ENCODE measurements at places on chromosomes 3 and 15. TPM values are rescaled to one million over a fixed set of nuclear protein-coding genes. Genes with fewer than 3 reads are reported as not detected.

- DNase-seq, result no peak
- H3K27ac ChIP-seq, result no peak overlapping the region
- no peaks in the 10 kb centered on the region for H3K27me3 ChIP-seq
- no peak overlapping the region for H3K4me3 ChIP-seq
- H3K36me3 ChIP-seq, result no peaks in the 10 kb centered on the region
Observed at GRCh38 chr3:133295944-133296917, 103.6 kb upstream of the BFSP2 start.

DNA sequence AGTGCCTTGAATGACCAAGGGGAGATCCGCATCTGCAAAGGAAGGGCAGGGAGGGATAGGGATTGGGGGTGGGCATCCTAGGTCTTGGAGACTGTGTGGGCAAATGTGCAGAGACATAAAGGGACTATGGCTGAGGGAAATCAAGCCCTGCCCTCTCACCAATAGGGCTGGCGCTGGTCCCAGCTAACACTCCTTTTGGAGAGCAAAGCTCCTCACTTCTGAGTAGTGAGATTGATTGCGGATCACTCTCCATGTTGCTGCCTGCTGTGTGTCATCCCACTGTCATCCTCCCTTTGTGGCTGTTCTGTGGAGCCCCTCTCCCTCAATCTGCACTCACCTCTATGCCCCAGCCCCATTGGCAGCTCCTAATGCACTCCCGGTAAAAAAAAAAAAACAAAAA lies 2.2 kb upstream of the CELSR3 start:
- H3K36me3 ChIP-seq, result no peaks in the 10 kb centered on the region
- no peak overlapping the region for H3K4me3 ChIP-seq
- no peak for DNase-seq
- H3K27ac ChIP-seq, result no peak overlapping the region

- no peaks in the 10 kb centered on the region for H3K27me3 ChIP-seq
- H3K4me3 ChIP-seq, result no peak overlapping the region
- no peaks in the 10 kb centered on the region for H3K36me3 ChIP-seq
- H3K27ac ChIP-seq, result no peak overlapping the region
- DNase-seq, result no peak
- H3K4me1 ChIP-seq, result no peaks in the 10 kb centered on the region
Observed at GRCh38 chr3:70138606-70139005, 139.1 kb downstream of the SAMMSON start.

DNA sequence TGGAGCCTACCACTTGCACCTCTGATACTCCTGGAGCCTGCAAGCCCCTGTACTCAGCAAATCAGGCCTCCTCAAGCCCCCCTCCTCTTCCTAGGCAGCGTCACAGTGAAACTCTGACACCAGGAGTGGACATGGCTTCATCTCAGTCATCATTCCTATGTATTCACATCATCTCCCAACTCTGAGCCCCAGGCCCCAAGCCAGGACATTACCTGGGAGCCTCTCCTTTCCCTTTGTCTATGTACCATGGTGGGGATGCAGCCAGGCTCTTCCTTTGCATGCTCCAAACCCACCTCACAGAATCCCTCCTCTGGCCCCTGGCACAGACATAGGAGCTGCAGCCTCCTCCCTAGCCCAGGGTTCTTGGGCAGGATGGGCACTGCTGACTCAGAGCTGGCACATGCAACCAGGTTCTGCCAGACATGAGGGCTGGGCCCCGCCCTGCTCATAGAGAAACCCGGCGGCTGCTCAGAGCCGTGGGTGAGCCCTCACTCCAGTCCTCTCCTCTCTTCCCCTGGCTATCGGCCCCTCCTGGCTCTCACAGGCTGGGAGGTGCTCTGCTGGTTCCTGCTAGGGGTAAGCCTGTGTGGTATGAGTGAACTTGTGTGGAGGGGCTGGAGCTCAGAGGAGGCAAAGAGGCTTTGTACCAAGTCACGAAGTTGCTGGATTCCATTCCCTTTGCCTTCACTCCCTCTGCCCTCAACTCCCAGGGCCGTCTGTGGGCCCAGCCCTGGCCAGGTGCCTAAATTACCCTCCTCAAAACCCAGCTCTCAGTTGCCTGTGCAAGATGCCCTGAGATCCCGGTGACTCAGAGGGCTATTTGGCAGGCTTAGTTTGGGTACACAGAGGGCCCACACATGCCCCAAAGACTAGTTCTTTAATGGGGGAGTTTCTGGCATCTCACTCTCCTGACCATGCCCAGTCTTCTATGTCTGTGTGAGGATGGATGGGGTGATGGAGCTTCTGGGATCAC lies 1.9 kb upstream of the PLCD1 start:
- no peak overlapping the region for H3K4me3 ChIP-seq
- H3K36me3 ChIP-seq, result no peaks in the 10 kb centered on the region
- H3K4me1 ChIP-seq, result peaks cover 6% of the 10 kb centered on the region
- peak; percentile 84 for DNase-seq
- peaks cover 5% of the 10 kb centered on the region for H3K27me3 ChIP-seq

LTK gene
- 8.2 TPM for total RNA-seq

DNA sequence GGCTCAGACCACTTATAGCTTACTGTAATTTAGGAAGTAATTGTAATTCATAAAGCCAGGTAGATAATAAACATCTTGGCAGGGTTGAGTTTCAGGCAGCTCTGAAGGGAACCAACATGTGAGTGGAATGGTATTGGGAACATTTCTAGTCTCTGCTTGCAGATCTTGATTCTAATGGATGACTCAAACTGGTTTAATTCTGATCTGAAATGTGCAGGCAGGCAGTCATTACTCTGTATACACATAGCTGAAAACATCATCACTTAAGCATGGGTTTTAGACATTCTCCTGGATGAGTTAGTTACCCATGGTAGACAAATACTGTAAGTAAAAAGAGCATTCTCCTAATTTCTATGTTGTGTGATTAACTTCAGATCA lies 317.0 kb upstream of the TPRG1 start:
- DNase-seq, result no peak
- H3K27me3 ChIP-seq, result no peaks in the 10 kb centered on the region
- no peak overlapping the region for H3K4me3 ChIP-seq
- no peak overlapping the region for H3K27ac ChIP-seq
- H3K4me1 ChIP-seq, result no peaks in the 10 kb centered on the region
- H3K36me3 ChIP-seq, result no peaks in the 10 kb centered on the region

CHRNA5 gene
- total RNA-seq, result 9.7 TPM

- peak overlapping the region; percentile 20 for H3K27ac ChIP-seq
- DNase-seq, result no peak
- H3K36me3 ChIP-seq, result no peaks in the 10 kb centered on the region
- H3K4me3 ChIP-seq, result peak overlapping the region; percentile 78
- H3K27me3 ChIP-seq, result no peaks in the 10 kb centered on the region
Observed at GRCh38 chr3:69738859-69739203, 433 bp upstream of the MITF start.

DNA sequence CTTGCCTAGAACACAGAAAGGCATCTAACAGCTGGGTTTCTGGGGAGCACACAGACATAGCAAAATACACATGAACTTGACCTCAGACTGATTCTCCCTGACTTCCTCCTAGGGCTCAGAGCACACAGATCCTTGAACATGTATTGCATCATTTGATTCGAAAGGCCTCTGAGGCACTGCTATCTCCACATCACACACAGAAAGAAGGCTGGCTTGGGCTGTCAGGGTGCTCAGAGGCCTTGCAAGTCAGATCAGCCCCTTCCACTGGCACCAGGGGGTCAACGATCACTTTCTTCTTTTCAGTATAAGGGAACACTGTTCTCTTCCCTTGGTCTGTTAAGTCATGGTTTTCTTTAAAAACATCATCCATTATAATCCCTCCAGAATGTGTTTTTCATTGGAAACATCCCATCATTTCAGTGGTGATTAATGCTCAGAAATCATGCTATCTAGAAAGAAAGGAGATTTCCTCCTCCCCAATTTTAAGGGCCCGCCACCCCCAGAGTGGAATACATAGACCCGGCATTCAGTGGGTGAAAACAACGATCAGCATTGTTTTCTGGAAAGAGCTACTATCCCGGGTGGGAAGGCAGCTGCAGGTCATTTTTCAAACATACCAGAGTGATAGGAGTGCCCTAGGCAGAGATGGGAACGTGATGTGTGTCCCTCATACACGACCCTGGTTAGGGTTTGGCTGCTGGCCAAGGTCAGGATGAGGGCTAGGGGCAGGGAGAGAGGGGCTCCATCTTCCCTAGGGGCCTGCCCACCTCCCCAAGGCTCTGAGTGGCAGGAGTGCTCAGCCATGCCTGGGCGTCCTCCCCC lies 253.3 kb upstream of the LYSMD4 start:
- no peaks in the 10 kb centered on the region for H3K36me3 ChIP-seq
- H3K4me3 ChIP-seq, result no peak overlapping the region
- H3K27ac ChIP-seq, result no peak overlapping the region
- H3K4me1 ChIP-seq, result no peaks in the 10 kb centered on the region
- DNase-seq, result no peak

EIF5A2 gene
- total RNA-seq, result 9.6 TPM

CEP70 gene
- 45.4 TPM for total RNA-seq

DNA sequence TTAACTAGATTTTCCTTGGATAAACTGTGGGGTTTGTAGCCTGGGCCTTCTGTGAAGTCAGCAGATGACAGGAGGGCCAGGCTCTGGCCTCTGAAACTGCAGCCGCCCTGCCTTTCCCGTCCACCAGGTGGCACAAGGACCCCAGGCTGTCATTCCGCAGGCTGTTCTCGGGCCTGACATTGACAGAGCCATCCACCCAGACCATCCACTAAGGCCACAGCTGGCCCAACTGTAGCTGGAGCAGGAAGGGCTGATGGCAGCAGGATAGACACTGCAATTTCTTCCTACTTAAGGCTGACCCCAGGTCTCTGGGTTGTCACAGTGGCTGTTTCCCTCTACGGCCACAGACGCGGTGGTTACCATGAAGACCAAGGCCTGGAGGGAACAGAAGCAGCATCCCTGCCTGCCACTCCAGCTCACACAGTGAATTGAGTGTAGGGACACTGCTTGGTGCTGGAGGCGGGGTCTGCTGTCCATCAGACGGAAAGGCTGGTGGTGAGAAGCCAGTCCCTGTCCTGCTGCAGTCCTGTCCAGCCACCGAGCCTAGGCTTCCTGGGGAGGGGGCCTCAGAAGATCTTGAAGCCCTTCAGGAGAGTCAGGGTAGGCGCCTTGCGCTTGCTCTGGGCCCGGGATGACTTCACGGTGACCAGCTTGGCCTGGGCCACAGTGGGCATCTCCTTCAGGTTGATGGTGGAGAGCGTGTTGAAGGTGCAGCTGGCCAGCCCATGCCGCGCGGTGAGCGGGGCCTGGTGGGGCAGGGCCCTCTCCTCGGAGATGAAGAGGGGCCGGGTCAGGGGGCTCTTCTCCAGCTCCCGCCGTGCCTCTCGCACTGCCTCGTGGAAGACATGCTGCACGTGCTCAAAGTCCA lies 9.4 kb downstream of the SLC51B start:
- H3K27me3 ChIP-seq, result no peaks in the 10 kb centered on the region
- DNase-seq, result peak; percentile 78
- peak overlapping the region; percentile 36 for H3K27ac ChIP-seq
- no peak overlapping the region for H3K4me3 ChIP-seq
- no peaks in the 10 kb centered on the region for H3K36me3 ChIP-seq

SI gene
- total RNA-seq, result 42.4 TPM

NSMCE3 gene
- 4.2 TPM for total RNA-seq

KLHL18 gene
- total RNA-seq, result 22.3 TPM

GRCh38 chr15:70424937-70425411 lies 327.3 kb upstream of the TLE3 start:
- no peaks in the 10 kb centered on the region for H3K27me3 ChIP-seq
- H3K4me1 ChIP-seq, result no peaks in the 10 kb centered on the region
- H3K4me3 ChIP-seq, result no peak overlapping the region
- H3K36me3 ChIP-seq, result no peaks in the 10 kb centered on the region

DNA sequence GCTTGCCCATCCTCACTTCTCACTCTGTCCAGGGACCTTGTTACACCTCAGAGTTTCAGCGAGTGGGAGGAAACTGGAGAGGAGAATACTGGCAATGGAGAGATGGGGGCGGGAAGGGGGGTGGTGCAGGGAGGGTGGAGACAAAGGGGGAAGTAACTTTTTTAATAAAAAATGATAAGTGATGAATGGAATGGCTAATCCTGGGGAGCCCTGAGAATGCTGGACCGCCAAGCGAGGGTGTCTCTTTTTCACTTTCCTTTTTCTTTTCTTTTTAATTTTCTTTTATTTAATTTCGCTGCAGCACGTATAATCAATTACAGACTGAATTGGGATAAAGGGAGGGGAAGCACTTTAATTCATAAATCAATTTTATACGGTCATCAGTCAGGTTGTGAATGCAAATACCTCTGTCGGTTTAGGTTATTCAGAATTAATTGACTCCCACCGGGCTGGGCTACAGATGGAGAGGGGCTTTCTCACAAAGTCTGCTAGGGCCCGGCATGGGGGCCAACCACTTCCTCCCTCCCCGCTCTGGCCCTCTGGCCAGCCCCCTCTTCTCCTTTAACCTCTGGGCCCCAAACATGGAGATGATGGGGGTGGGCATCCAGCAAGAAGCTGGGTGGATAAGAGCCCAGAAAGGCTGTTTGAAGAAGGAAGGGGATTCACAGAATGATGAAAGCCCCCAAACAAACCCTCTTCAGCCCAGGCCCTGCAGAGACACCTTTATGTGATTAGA lies 106.8 kb upstream of the BOC start:
- DNase-seq, result no peak
- H3K4me1 ChIP-seq, result no peaks in the 10 kb centered on the region
- no peak overlapping the region for H3K4me3 ChIP-seq

GRCh38 chr15:48592221-48592731 lies 53.2 kb downstream of the FBN1 start:
- DNase-seq, result no peak
- H3K27me3 ChIP-seq, result no peaks in the 10 kb centered on the region
- no peak overlapping the region for H3K4me3 ChIP-seq
- H3K36me3 ChIP-seq, result no peaks in the 10 kb centered on the region
- no peaks in the 10 kb centered on the region for H3K4me1 ChIP-seq

TMEM108 gene
- 0.20 TPM for total RNA-seq

TNK2 gene
- 23.8 TPM for total RNA-seq

DNA sequence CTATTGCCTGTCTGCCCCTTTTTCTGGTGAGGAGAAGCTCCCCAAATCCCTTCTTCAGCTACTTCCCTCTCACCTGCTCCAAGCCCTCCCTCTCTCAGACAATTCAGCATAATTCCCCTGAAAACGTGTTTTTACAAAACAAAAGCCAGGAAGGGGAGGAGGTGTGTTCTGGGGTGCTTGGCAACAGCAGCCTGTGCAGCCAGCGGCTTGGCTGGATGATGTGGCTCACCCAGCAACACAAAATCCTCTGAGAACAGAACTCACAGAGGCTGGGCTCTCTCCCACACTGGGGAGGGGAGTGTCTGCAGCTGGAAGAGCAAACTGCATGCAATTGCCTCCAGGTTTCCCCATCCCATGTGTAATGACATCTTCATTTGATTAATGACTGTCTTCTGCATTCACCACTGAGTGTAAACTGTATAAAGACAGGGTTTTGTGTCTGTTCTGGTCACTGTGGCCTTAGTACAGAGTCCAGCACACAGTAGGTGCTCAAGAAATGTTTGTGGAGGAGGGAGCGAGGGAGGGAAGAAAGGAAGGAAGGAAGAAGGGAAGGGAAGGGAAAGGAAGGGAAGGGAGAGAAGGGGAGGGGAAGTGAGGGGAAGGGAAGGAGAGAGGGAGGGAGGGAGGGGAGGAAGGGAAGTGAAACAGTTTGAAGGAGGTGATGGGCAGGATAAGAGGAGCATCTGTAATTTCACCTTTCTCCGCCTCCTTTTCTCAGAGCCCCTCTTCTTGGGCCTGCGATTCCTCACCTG lies 70.1 kb upstream of the GLCE start:
- DNase-seq, result no peak
- H3K27me3 ChIP-seq, result no peaks in the 10 kb centered on the region
- H3K27ac ChIP-seq, result no peak overlapping the region
- H3K36me3 ChIP-seq, result no peaks in the 10 kb centered on the region
- no peak overlapping the region for H3K4me3 ChIP-seq
- H3K4me1 ChIP-seq, result no peaks in the 10 kb centered on the region

- peaks cover 22% of the 10 kb centered on the region for H3K4me1 ChIP-seq
- no peaks in the 10 kb centered on the region for H3K27me3 ChIP-seq
- no peak for DNase-seq
- no peaks in the 10 kb centered on the region for H3K36me3 ChIP-seq
- H3K4me3 ChIP-seq, result no peak overlapping the region
Observed at GRCh38 chr15:39623529-39623931, 42.7 kb downstream of the THBS1 start.

PEX11A gene
- 19.0 TPM for total RNA-seq

IQCH gene
- total RNA-seq, result 0.93 TPM

TWF2 gene
- total RNA-seq, result 44.2 TPM
